HFFc6 (cell line): ENCODE measurements at places on chromosomes 12 and 14. TPM values are rescaled to one million over a fixed set of nuclear protein-coding genes. Genes with fewer than 3 reads are reported as not detected.

Gene ABCC9
- 0.40 to 9.6 TPM (median 0.94 TPM) in 3 replicates for total RNA-seq

- DNase-seq = peak; percentile 71
Observed at GRCh38 chr14:20630340-20631022, 11.0 kb downstream of the OR6S1 start.

DNA sequence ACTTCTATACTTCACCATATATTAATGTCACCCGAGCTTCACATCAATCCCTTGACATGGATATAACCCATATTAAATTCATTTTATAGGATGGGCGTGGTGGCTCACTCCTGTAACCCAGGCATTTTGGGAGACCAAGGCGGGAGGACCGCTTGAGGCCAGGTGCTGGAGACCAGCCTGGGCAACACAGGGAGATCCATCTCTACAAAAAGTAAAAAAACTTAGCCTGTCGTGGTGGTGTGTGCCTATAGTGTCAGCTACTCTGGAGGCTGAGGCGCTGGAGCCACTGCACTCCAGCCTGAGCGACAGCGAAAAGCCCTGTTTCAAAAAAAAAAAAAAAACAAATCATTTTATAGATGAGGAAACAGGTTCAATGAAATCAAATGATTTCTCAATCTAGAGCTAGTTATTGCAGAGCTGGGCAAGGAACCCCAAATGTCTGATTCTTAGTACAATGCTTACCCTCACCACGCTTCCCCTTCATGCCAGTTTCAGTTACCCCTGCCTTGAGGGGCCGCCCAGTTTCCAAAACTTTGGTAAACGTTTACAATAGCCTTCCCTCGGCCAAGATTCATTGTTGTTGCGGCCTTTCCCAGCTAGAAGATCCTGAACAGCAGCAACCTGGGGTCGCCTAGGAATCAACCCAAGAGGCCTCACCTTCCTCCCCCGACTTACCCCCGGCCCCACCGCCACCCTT is 751 bp downstream of the PSMB5 start:
- no peak for DNase-seq

- DNase-seq = no peak
Observed at GRCh38 chr12:113314121-113314529, 20.8 kb downstream of the SLC8B1 start.

DNA sequence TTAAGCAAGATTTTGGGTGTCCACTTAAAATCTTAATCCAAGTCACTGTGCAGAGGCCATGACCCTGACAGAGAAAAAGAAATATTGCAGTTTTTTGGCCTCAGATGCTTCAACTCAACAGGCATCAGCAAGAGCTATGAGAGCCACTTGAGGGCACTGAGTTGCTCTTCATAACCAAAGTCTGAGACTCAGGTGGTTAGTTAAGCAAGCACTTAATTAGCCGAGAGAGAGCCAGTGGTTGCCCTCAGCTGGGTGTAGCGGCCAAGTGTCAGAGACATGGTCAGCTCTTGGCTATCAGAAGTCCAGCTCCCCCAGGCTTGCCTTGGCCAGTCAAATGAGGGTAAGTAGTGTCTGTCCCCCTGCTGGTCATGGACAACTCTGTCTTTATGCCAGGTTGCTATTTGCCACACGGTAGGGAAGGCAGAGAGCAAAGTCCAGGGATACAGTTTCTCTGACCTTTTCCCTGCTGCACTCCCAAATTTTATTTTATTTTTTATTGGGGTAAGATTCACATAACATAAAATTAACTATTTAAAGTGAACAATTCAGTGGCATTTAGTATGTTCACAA is 9.0 kb upstream of the KRT71 start:
- DNase-seq = no peak

GRCh38 chr12:54220092-54220557 is 31.3 kb upstream of the SMUG1 start:
- peak; percentile 64 for DNase-seq

Gene SLC48A1
- total RNA-seq = 19.2 to 23.3 TPM (median 20.2 TPM) in 3 replicates

Gene RAB2B
- 19.8 to 24.1 TPM (median 22.8 TPM) in 3 replicates for total RNA-seq

Gene ACSM4
- not detected in 2 replicates for total RNA-seq

GRCh38 chr12:30794591-30795409 is 40.0 kb upstream of the CAPRIN2 start:
- DNase-seq = peak; percentile 68

DNA sequence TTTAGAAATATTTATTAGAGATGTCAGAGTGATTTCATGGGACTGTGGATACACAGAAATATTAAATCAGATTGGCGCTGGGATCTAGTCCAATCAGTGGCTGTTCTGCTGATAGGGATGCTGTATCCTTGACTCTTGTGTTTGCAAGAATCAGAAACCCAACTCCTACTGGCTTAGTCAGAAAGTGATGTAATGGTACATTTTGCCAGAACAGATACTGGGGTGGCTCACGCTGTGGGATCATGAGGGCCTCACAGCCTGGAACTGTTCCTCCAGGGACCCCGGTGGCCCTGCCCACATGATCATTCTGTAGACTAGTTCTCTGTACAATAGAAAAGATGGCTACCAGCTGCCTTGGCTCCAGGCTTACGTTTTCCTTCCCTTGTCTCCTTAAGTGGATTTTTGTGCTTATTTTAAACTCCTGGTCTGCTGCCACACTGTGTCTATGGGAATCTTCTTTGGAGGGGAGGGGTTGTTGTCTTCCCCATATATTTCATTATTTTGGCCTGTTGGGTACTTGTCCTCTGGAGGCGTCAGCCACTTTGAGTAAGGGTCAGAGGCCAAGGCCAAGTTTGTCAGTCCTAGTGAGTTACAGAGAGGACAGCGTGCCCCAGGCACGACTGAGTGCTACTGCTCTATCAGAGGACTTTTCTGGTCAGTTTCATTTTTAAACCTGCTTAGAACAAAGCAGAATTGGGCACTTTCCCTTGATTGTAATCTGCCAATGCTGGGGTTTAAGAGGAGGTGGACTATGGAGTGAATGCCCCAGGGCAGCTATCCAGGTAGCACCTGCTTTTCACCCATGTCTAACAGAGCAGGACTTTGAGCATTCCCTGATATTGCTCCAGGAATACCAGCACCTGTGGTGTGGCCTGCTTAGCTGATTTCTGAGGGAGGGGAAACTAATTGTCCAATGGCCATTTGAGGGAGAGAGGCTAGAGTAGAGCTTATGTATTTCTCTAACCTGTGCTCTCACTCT is 164.3 kb downstream of the SLC5A8 start:
- no peak for DNase-seq

DNA sequence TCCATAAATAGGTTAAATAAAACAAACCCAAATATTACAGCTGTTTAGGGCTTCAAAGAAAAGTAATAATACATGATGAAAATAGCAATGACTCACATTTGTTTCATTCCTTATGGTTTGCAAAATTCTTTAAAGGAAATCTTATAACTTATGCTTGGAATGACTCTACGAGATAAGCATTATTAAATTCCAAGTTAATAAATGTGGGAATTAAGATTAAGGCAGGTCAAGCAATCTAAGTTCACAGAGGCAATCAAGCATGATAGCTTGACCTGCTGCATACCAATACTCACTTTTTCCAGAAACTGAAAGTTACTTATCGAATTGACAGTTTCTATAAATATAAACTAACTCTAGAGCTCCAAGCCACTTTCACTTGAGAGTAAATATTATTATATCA is 1002.9 kb upstream of the SEL1L start:
- no peak for DNase-seq

DNA sequence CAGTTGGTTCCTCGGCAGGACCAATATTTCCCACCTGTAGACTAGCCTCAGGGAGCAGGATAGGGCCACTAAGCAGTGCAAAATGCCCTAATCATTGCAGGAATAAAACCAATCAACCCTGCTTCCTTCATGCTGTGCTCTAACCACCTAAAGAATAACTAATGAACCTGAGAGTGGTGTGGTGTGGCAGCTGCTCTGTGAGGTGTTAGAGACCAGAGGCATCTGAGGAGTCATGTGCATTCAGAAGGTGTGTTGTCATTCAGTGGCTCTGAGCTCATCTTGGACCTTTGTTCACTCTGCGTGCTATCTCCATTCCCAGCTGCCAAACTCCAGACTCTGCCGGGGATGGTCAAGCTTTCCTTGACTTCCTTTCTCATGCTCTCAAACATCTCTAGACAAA is 136.7 kb upstream of the EGLN3 start:
- DNase-seq = no peak
